Neural progenitor cell (in vitro differentiated cells): ENCODE measurements at places on chromosomes 3 and 15.

DNA sequence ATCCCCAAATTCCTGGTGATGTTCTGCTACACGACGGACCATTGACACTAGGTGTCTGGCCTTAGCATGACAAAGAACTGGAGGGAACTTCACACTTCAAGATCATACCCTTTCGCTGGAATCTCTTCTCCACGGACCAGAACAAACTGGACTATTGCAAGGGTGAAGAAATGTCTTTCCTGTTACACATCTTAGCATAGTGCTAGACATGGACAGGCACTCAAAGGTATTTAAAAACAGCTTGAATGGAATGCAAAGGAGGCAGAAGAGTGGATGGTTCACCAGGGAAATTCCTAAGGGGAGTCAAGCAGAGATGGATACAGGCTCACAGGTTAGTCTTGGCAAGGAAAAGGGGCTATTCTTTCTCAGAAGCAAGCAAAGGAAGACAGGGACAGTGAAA, 33.5 kb upstream of the PDZRN3 start:
- DNase-seq = no peak

- DNase-seq = peak; percentile 37
Observed at GRCh38 chr3:177357352-177358090, 160.2 kb upstream of the TBL1XR1 start.

- no peak for DNase-seq
Observed at GRCh38 chr3:4395448-4395847, 71.6 kb downstream of the SUMF1 start.

DNA sequence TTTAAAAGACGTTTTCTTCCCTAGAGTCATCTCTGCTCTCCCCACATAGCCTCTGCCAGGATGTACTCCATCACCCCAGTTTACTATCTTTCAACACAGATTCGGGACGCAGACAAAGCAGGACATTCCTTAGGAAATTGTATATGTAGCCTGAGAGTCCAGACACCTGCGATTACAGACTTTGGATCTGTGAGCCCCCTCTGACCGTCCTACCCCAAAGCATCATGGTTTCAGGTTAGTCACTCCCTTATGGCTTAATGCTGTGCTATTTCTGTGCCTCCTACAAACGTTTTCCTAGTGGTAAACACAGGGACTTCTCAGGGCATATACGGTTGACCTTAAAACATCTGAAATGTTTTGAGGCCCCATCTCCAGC, 234.0 kb upstream of the BHLHE40 start:
- no peak for DNase-seq

DNA sequence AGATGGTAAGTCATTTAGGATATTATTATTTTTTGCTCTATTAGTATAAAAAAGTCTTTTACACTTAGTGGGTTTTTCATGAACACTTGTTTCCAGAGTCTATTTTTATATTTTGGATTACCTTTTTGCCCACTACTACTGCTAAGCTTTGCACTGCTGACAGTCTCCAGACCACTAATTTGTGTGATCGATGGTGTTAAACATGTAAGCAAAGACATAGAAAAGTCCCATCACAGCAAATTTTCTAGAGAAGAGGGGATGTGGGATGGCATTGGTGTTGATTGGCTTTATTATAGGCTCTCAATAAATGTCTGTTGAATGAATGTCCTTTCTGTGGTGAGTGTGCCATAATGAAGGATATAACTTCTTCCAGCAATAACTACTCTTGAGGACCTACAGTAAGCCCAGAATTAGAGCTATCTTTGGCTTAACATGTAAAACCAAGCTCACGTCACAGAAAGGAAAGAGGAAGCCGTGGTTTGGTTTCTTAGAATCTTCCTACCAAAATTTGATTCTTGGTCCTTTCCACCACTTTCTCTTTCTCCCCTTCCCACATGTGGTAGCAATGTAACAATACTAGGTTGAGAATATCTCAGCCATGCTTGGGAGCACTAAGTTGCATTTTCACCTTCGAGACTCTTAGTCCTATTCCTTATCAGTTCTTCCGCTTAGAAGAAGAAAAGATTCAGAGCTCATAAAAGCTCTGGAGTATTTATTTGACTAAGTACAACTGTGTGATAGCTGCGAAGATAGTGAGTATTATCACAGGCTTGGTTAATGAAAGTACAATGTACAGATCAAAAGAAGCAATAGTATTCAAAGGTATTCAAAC, 90.6 kb upstream of the UMPS start:
- no peak for DNase-seq

GRCh38 chr3:72786668-72787067, 61.6 kb downstream of the SHQ1 start:
- DNase-seq = no peak

GRCh38 chr3:173869766-173870165, 472.2 kb downstream of the NLGN1 start:
- no peak for DNase-seq

DNA sequence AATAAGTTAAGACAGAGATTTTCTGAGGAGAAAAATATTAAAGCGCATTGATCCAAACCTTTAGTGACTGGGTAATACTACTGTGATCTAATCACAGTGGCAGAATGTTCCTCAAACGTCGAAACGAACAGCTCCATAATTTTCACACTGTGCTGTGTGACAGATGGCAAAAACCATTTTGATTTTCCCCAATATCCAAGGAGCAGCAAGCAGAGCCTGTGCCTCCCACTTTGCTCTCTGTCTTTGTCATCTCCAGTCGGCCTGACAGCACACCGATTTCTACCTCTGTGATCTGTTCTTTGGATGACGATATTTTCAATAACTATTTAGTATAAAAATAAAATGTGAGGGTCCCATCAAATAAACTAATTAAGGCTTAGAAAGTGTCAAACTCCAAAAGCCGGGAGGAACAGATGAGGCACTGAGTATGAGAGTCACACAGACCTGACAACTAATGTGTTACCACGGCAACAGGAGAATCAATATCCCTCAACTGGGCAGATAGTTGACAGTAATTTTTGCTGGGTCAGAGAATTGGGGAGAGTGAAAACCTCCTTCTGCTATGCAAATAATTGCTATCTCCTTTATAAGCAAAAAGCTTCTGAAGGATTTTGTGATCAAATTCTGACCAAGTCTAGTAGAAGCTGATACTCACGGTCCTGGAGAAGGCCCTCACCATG, 489.1 kb upstream of the CFAP20DC start:
- no peak for DNase-seq

DNA sequence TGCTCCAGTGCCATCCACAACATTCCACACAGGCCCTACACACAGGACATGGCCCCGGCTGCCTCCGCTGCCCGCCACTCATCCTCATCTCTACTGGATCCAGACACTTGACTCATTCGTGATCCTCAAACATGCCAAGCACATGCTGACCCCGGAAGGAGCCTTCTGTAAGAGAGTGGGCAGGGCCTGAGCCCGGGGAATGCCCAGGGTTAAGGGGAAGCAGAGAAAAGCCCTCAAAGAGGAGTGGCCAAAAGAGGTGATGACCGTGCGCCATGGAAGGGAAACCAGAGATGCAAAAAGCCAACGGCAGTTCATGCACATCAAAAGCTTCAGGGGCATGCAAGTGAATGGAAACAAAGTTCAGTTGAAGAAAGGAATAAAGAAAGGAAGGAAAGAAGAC, 46.1 kb downstream of the RFTN1 start:
- DNase-seq = no peak

GRCh38 chr3:38150780-38151528, 12.5 kb downstream of the MYD88 start:
- DNase-seq = no peak
